Epithelial cell of esophagus (primary cell): ENCODE measurements at places on chromosomes 1 and 21.

DNA sequence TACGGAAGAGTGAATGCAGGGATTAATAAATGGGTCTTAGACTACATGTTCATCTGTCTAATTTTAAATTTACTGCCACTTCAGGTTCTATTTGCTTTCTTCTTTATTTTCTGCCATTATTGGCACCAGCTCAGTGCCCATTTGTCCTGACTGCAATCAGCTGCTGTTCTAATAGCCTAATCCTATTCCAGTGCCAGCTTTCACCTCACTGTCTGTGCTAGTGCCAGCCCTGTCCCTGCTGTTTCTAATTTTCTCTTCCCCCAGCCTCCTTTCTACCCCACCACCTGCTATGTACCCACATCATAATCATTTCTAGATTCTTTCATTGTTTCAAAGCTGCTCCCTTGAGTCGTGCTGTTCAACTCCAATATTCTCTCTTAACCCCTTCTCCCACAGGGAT, 86.4 kb downstream of the KCNK1 start:
- no peak for DNase-seq

GRCh38 chr1:117093870-117094621, 27.5 kb downstream of the TRIM45 start:
- peak; percentile 82 for DNase-seq

DNA sequence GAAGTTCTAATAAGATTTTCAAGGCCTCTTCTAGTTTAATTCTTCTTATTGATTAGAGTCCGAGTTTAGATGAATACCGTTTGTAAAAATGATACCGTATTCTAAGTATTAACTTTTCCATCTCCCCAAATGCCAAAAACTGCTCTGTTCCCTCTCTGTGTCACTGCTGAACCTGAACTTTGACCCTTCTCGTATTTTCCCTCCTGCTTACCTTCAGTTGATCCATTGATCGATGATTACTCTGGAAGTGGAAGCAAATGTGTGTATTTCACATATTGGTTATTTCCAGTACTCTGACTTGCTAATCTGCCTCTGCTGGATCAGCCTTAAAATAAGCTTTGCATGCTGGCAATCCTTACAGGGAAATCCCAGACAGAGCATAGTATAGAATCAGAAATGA, 68.5 kb downstream of the KIF1B start:
- no peak for DNase-seq

- no peak for DNase-seq
Measured at GRCh38 chr1:89989799-89990198, 5.1 kb upstream of the ZNF326 start.

GRCh38 chr1:236394879-236395229, 768 bp downstream of the EDARADD start:
- peak; percentile 73 for DNase-seq

- no peak for DNase-seq
Measured at GRCh38 chr1:153936011-153936802, 10.3 kb downstream of the DENND4B start.

GRCh38 chr1:40712405-40712944, 21.0 kb downstream of the NFYC start:
- no peak for DNase-seq

DNA sequence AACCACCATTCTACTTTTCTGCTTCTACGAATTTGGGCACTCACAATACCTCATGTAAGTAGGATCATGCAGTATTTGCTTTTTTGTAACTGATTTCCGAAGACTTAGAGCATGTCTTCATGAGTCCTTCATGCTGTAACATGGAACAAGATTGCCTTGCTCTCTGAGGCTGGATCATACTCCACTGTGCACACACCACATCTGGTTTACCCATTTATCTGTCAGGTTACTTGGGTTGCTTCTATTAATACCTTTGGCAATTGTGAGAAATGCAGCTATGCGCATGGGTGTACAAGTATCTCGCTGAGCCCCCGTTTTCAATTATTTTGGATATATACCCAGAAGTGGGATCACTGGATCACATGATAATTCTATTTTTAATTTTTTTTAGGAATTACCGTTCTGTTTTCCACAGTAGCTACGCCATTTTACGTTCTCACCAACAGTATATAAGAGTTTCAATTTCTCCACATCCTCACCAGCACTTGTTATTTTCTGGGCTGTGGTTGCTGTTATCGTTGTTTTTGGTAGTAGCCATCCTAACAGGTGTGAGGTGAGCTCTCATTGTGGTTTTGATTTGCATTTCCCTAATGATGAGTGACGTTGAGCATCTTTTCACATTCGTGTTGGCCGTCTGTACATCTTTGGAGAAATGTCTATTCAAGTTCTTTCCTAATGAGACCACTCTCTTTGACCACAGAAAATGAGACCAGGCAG, 10.7 kb upstream of the SLC2A5 start:
- DNase-seq, result no peak

GRCh38 chr1:233180641-233181364, 114.7 kb downstream of the PCNX2 start:
- no peak for DNase-seq

DNA sequence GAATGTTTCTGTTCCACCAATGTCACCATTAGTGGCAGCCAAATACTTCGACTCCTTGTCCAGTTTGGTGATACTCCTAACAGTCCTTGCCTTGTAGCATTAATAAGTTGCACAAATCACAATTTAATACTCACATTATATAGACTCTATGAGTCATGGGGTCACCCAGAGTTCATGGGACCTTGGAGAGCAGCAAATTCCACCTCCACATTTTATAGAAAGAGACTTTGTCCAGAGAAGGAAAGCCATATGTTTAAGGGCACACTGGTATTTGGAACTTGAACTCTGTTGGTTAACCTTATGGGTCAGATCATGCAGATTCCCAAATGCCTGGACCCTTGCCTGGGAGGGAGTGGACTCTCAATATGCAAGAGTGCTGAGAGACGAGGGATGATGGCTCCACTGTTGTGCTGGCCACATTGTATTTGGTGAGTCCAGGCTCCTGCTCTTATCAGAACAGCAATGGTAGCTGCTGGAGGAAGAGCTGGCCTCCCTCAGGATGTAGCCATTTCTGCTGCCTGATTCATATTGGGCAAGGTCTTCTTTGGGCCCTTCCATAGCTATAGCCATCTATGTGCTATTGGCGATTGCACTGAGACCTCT, 30.6 kb downstream of the DNAJC6 start:
- DNase-seq, result peak; percentile 40

DNA sequence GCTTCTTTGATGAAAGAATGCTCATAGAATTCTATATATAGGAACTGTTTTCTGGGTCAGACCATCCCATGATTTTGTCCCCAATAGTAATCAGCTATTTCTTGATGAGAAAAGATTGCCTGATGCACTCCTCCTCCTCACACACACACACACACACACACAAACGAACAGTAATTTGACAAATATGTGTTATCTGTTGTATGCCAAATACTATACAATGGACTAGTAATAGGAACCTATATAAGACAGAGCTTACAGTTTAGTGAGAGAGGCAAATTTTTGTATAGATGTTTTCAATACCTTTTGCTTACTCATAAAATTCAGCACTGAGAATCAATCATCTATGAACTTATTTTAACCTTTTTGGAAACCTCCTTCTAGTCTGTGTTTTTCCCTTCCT, 76.8 kb downstream of the PLA2G4A start:
- DNase-seq, result no peak

DNA sequence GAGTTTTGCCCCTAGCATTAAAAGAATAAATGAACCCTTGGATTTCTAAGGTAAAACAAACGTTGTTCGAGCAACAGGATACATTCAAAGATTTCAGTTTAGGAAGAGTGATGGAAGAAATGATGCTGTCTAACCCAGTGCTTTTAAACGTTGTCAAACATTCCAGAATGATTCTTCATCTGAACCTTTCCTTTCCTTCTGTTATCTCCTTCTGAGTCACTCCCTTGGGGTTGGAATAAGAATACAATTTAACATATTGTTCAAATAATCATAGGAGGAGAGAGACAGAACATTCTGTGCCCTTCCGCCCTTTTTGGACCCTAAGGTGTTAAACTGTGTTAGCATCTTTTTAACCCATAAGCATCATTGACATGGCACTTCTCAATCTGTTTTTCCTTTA, 61.1 kb upstream of the RCOR3 start:
- peak; percentile 66 for DNase-seq

- DNase-seq, result no peak
Measured at GRCh38 chr1:110200666-110201065, 9.4 kb upstream of the KCNC4 start.

- DNase-seq, result peak; percentile 88
Measured at GRCh38 chr1:112998592-112999235, 42.7 kb upstream of the SLC16A1 start.

DNA sequence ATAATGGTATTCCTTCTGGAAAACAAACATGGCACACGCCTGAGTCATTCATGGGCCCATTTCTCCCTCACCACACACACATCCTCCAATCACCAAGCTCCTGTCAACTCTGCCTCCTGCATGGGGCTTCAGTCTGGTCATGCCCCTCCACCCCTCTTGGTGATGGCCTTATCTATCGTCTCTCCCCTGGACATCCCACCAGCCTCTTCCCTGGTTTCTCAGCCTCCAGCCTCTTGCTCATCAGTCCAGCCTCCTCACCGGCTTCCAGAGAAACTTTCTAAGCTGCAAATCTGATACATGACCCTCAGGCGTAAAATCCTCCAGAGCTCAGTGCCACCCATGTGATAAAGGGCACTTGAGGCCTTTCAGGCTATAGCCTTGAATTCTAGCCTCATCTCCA, 243.9 kb downstream of the FOXD2 start:
- DNase-seq, result no peak

GRCh38 chr1:86957221-86957620, 42.8 kb downstream of the HS2ST1 start:
- DNase-seq, result no peak

DNA sequence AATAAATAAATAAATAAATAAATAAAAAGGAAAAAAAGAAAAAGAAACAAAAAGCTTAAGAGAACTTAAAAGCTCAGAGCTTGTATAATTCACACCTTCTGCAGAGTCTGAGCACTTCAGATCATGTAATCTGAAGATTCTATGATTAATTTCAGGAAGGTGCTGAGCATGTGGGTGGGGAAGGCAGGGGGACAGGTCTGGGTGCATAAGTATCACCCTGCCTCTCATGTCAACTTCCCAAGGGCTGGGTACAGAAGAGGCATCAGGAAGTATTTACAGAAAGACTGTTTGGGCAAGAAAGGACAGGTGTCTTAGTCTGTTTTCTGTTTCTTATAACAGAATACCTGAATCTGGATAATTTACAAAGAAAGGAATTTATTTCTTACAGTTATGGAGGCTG, 20.4 kb upstream of the PADI2 start:
- DNase-seq, result peak; percentile 74

- peak; percentile 86 for DNase-seq
Measured at GRCh38 chr21:35190201-35190701, 141.1 kb upstream of the RUNX1 start.

DNA sequence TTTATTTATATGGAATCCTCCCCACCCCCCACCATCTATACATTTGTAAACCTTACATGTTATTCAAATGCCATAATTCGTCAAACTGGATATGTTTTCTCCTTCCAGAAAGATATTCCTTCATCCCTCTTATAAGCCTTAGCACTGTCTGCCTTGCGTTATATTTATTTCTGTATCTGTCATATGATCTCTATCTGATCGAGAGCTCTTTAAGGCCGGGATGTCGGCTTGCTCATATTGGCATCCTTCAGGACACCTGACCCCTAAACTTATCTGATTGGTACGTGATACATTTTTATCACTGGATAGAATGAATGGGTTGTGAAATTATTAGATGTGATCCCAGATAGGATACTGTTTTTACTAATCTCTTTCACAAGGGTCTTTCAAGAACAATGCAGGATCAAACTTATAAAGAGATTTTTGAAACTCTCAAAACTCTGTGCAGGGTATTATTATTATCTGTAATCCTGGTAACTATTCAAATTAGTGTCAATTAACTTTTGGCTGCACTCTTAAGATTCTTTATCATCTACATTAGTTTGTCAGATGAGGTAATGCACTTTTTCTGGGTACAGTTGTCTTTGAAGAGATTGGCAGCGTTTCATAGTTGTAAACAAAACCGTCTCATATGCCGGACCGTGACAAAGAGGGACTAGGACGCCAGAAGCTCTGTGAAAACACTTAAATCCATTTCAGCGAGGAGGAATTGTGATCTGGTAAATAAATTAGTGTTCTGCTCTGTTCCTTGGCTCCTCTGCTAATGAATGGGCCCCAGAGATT, 152.0 kb downstream of the KIF26B start:
- DNase-seq, result no peak

DNA sequence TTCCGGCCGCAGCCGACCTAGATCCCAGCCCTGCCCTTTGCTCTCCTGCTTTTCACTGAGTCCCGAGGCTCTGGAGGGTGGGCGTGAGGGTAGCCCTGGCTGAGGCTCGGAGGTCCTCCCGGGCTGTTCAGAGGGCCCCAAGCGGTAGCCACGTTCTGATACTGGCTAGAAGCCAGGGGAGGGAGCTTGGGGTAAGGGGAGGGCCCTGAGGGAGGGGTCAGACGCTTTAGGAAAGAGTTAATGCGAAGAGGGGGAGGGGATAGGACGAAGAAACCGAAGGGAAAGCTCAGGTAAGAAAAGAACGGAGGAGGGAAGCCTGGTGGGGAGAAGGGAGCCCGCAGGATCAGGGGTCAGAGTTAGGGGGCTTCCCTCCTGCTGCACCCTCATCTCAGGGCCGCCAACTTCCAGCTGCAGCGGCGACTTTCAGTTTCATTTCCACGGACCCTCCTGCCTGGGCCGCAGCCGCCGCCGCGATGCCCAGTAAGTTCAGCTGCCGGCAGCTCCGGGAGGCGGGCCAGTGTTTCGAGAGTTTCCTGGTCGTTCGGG, at the start of gene MOV10:
MOV10 (plus strand) TSS at position 220 of the 546 bp plus-strand sequence; CDS start at position 474, 254 bp downstream.
- peak; percentile 74 for DNase-seq

GRCh38 chr1:207186503-207186902, 82.5 kb downstream of the C4BPA start:
- DNase-seq, result peak; percentile 48

DNA sequence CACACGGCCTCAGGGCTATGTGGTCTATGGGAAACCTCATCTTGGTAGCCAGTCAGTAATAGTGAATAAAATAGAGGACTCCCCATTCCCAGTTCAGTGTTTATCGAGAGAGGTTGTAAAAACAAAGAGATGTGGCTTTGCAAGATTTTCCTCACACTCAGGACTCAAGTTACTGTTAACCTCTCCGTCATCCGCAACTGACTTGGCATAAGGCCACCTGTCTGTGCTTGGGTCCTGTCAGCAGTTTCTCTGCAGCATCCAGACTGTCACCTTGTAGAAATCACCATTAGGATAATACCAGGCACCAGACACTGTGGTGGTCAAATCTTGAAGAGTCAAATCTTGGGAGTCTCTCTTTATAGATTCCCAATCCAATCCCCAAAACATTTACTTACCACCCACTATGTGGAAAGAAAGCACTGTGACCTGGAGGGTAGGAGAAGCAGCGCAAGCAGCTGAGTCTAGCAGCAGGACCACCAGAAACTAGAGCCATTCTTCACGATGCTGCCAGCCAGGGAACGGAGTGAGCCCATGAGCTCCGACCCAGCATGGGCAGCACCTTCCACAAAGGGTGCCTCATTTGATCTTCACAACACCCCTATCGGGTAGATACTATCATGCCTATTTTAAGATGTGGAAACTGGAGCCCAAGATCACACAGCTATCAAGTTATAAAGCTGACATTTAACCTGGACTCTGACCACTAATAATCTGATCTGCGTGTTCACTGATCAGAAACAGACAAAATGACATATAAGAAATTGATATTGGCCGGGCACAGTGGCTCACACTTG, 5.6 kb upstream of the GPR25 start:
- DNase-seq, result peak; percentile 41

- no peak for DNase-seq
Measured at GRCh38 chr1:34929497-34929852, at the start of gene DLGAP3. TSS of gene DLGAP3 (minus strand) at chr1:34929650. CDS start at chr1:34905383, 24,267 bp downstream.
